Esophagus squamous epithelium (tissue), 5 donors: ENCODE measurements at places on chromosomes 5 and 9.
A peak's percentile ranks its signal among the peaks of the same experiment; 100 is the strongest.

DNA sequence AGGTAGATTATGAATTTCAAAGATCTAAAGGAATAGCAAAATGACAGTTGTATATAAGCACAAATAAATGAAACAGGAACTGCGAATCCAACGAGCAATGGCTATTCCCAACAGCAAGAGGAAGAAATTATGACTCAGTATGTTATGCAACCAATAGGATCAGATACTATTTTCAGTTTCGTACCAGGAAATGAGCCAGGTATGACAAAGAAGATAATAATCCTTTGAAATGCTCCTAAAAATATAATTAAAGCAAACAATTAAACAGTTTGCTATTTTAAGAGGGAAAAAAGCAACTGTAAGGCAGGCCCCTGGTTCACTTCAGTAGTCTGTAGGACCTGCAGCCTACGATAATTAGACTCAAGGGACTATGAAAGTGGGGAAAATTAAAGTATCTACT lies 58.9 kb downstream of the AUH start:
- peak overlapping the region; percentile 81 for H3K27ac ChIP-seq
- H3K36me3 ChIP-seq: no peaks in the 10 kb centered on the region
- H3K27me3 ChIP-seq: no peaks in the 10 kb centered on the region
- peak overlapping the region; percentile 28 for H3K4me3 ChIP-seq
- no peak for DNase-seq
- H3K4me1 ChIP-seq: peaks cover 18% of the 10 kb centered on the region

DNA sequence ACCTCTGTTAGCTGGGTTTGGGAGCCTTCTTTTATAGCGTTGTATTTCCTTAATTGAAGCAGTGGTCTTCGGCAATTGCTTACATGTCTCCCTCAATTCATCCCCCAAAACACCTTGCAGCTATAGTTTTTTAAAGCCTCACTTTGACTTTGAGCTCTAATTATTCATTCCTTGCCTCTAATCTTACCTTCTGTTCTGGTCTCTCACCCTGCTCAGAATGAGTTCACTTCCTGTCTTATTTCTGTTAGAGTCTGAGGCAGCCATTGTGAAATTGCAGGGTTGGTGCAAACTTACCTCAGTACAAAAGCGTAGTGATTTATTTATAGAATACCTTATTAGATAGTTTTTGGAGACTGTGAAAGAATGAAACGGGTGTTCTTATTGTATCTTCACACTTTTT lies 35.0 kb downstream of the AOPEP start:
- peaks cover 17% of the 10 kb centered on the region for H3K36me3 ChIP-seq
- no peaks in the 10 kb centered on the region for H3K27me3 ChIP-seq
- no peak for DNase-seq
- no peak overlapping the region for H3K27ac ChIP-seq

- H3K36me3 ChIP-seq: no peaks in the 10 kb centered on the region
- H3K4me1 ChIP-seq: peaks cover 11% of the 10 kb centered on the region
- no peak for DNase-seq
- H3K4me3 ChIP-seq: peak overlapping the region; percentile 5
Observed at GRCh38 chr5:153555420-153556114, 65.1 kb downstream of the GRIA1 start.

DNA sequence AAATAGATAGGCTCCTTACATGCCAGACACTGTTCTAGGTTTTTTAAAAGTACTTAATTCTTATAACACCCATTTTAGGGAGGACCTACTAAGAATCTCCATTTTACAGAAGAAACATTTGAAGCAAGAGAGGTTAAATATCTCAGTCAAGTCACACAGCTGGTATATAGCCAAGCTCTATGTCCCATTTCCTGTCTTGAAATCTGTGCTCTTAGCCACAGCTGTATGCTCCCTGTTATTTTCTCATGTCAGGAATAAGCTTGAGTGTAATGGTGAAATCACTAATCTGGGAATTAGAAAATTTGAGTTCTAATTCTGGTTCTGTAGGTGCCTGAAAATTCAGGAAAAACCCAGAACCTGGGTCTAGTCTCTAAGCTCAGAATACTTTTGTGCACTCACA lies 208.7 kb downstream of the BRINP1 start:
- DNase-seq: no peak
- H3K4me1 ChIP-seq: no peaks in the 10 kb centered on the region
- H3K36me3 ChIP-seq: no peaks in the 10 kb centered on the region
- H3K27ac ChIP-seq: no peak overlapping the region
- no peaks in the 10 kb centered on the region for H3K27me3 ChIP-seq

DNA sequence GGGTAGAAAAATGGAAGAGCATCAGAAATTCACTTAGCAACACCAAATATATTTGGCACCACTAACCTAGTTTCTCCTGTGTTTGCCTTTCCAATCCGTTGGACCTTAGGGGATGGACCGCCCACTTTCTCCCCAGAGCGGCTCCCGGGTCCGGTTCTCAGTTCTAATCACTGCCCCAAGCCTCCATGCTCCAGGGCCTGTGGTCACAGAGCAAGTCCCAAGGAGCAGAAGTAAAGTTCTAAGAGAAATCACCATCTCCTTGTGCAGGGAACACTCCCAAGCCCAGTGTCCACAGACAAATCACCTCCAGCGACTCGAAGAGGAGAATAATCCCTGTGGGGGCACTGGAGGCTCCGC lies 728 bp upstream of the SLC1A1 start:
- peak overlapping the region; percentile 88 for H3K4me3 ChIP-seq
- peak overlapping the region; percentile 76 for H3K27ac ChIP-seq
- H3K4me1 ChIP-seq: peaks cover 33% of the 10 kb centered on the region
- no peak for DNase-seq
- H3K27me3 ChIP-seq: no peaks in the 10 kb centered on the region
- H3K36me3 ChIP-seq: no peaks in the 10 kb centered on the region

- peak overlapping the region; percentile 83 for H3K27ac ChIP-seq
- H3K4me1 ChIP-seq: peaks cover 40% of the 10 kb centered on the region
- H3K27me3 ChIP-seq: no peaks in the 10 kb centered on the region
- DNase-seq: no peak
- no peak overlapping the region for H3K4me3 ChIP-seq
Observed at GRCh38 chr5:56589481-56589860, 225.9 kb upstream of the MAP3K1 start.

DNA sequence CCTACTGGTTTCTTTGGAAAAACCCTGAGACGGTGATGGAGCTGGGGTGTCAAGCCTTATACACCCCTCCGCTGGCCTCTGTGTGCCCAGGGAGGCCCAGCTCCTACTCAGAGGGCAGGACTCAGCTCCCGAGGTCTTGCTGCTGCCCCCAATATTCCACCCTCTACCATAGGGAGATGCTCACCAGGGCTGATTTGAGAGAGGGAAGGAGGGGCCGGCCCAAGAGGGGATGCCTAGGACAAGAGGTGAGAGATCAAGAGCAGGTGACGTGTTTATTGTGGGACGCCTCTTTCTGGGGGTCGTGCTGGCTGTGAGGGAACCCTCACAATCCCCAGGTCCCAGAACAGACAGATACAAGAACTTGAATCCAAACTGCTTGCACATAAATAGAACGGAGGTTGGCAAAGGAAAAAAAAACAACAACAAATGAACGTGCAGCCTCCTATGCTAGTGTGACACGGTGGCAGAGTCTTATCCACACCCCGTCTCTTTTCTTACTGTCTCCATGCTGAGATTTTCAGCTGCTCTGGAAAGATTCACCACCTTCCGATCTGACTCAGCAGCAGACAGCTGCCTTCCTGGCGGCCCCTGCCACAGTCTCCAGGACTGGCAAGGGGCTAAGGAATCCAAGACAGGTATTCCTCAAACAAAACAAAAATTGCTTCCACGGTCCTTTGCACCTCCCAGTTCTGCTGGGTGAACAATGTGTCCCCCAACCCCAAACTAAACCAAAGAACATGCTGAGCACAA lies 22.3 kb downstream of the FABP6 start:
- DNase-seq: no peak
- H3K36me3 ChIP-seq: no peaks in the 10 kb centered on the region
- H3K27me3 ChIP-seq: no peaks in the 10 kb centered on the region
- peaks cover 7% of the 10 kb centered on the region for H3K4me1 ChIP-seq
- H3K27ac ChIP-seq: no peak overlapping the region

GRCh38 chr5:81247441-81247972 lies 14.4 kb downstream of the CKMT2 start:
- no peaks in the 10 kb centered on the region for H3K36me3 ChIP-seq
- H3K4me1 ChIP-seq: no peaks in the 10 kb centered on the region
- no peak overlapping the region for H3K27ac ChIP-seq
- no peak for DNase-seq
- H3K4me3 ChIP-seq: no peak overlapping the region

- no peaks in the 10 kb centered on the region for H3K27me3 ChIP-seq
- H3K4me3 ChIP-seq: no peak overlapping the region
- H3K36me3 ChIP-seq: no peaks in the 10 kb centered on the region
- DNase-seq: no peak
Observed at GRCh38 chr5:178126556-178126955, 4.3 kb upstream of the RMND5B start.

- no peaks in the 10 kb centered on the region for H3K36me3 ChIP-seq
- no peaks in the 10 kb centered on the region for H3K4me1 ChIP-seq
- no peaks in the 10 kb centered on the region for H3K27me3 ChIP-seq
- H3K4me3 ChIP-seq: no peak overlapping the region
- DNase-seq: no peak
Observed at GRCh38 chr5:88396000-88396535, 127.4 kb upstream of the TMEM161B start.
